Colonic mucosa (tissue), 4 donors: ENCODE measurements at places on chromosomes 4 and X. TPM values are rescaled to one million over a fixed set of nuclear protein-coding genes. Genes with fewer than 3 reads are reported as not detected.

Gene HSD17B13
- total RNA-seq = 1.1 TPM

Gene ELF4
- 30.6 TPM for total RNA-seq

Gene TIGD2
- total RNA-seq = 5.7 TPM

Gene PDGFRA
- 32.5 TPM for total RNA-seq

Gene RGN
- total RNA-seq = 0.88 TPM
